ENCODE measurements at places on chromosomes 12 and 14. TPM values are rescaled to one million over a fixed set of nuclear protein-coding genes. Genes with fewer than 3 reads are reported as not detected.

DNA sequence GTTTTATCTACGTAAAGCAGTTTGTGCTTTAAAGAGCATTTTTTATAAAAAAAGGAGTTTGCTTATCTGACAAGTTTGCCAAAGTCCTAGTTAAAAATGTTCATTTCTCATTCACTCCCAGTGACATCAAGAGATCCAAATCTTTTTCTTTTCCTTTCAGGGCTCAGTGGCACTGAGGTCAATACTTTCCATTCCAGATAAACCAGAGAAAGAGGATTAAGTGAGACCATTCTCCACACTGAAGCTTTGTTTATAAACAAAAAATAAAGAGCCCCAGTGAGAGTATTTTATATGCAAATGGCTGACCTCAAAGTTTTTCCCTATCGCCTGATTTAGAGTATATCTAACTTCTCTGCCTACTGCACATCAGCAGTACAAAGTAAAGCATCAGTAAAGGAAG, 199.8 kb downstream of the ALG10B start:
- no peaks in the 10 kb centered on the region for H3K36me3 ChIP-seq
- H3K4me1 ChIP-seq = no peaks in the 10 kb centered on the region
- no peak overlapping the region for H3K4me3 ChIP-seq
- no peak for DNase-seq
- H3K27me3 ChIP-seq = no peaks in the 10 kb centered on the region
- H3K27ac ChIP-seq = no peak overlapping the region

DNA sequence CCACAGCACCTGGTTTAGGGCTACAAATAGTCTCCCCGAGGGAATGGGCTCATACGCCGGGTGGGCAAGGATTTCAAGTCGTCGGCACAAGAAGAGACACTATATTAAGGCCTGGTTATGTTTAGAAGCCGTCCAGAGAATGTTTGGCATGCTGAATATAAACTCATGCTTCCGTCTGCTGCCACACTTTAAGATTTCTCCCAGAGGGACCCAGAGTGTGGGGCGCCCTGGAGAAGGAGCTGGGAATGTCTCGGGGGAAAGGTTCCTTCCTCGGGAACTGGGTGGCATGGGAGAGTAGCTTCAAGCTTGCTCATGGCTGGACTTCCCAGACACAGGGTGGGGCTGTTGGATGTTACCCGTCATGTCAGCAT, 295.7 kb downstream of the CACNA1C start:
- no peak overlapping the region for H3K27ac ChIP-seq
- H3K27me3 ChIP-seq = peaks cover 20% of the 10 kb centered on the region
- no peak overlapping the region for H3K4me3 ChIP-seq
- peaks cover 1% of the 10 kb centered on the region for H3K4me1 ChIP-seq

ENDOU gene
- total RNA-seq = not detected

MSI1 gene
- total RNA-seq = 0.07 TPM

CPSF2 gene
- total RNA-seq = 104 TPM
